ENCODE measurements at places on chromosomes 1 and 21.

GRCh38 chr21:43865540-43866259 lies 677 bp downstream of the AGPAT3 start:
- DNase-seq: peak; percentile 8

- no peak for DNase-seq
Observed at GRCh38 chr1:192038567-192038966, 119.7 kb upstream of the RGS18 start.

GRCh38 chr1:241090798-241091197 lies 266.2 kb downstream of the RGS7 start:
- no peak for DNase-seq

GRCh38 chr1:203765029-203765837 lies at the start of gene LAX1:
Gene LAX1, plus strand, starts transcription at chr1:203765183. Its CDS starts 383 bp downstream, at chr1:203765566.
- DNase-seq: no peak

DNA sequence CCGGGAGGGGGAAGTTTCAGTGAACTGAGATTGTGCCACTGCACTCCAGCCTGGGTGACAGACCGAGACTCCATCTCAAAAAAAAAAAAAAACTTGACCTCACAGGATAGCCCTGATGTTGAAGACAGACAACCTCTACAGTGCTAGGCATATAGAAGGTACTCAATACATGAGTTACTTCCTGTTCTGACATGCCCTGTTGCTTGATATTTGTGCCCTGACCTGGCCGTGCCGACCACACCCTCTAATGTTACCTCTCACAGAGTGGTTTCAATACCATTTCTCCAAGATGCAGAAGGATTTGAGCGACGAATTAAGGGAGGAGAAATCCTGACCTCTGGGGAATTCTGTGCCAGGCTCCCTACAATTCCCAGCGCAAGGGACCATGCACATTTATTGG lies 5.2 kb downstream of the PTAFR start:
- no peak for DNase-seq

- no peak for DNase-seq
Observed at GRCh38 chr1:49252917-49253316, 476.2 kb upstream of the BEND5 start.

DNA sequence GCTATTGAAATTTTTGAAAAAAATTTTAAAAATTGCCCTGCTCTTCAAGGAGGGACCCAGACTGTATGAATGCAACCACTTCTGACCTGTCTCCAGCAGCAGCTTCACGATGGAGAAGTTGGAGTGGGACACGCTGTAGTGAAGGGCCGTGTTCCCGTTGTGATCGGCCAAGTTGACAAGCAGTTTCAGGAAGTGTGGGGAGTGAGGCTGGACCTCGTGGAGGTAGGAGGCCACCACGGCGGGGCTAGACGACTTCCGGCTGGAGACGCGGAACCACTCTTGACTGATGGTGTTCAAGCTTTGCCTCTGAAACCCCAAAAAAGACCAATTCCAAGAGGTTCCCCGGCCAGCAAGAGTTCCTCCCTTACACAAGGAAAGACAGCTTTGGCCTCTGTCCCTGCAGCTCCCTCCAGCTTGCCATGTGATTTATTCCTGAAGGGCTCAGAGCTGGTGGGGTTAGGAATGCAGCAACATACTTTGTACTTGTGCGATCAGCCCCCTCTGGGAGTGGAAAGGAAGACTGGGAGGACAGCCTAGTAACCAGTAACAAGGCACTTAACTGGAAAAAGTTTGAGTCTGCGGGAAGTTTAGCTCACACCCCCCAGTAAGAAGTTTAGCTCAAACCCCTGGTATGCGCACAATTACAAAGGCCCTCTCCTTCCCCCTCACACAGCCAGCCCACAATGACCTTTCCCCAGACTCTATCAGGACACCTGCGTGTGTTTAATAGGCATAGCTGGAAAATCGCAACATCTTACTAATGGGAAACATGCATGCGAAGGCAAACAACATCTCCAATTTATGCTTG lies 56.0 kb downstream of the KANK4 start:
- no peak for DNase-seq

DNA sequence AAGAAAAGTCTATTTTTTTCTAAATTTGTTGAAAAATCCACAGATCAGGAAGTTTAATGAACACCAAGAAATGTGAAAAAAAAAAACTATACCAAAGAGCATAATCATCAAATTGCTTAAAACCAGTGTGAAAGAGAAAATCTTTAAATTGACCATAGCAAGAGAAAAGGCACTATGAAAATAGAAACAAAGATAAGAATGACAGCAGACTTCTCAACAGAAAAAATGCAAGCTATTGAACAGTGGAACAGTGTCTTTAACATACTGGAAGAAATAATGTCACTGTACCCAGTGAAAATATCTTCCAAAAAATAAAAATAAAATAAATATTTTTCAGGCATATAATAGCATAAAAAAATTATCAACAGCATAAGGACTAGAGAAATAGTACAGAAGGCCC lies 243.0 kb upstream of the GJB5 start:
- no peak for DNase-seq

DNA sequence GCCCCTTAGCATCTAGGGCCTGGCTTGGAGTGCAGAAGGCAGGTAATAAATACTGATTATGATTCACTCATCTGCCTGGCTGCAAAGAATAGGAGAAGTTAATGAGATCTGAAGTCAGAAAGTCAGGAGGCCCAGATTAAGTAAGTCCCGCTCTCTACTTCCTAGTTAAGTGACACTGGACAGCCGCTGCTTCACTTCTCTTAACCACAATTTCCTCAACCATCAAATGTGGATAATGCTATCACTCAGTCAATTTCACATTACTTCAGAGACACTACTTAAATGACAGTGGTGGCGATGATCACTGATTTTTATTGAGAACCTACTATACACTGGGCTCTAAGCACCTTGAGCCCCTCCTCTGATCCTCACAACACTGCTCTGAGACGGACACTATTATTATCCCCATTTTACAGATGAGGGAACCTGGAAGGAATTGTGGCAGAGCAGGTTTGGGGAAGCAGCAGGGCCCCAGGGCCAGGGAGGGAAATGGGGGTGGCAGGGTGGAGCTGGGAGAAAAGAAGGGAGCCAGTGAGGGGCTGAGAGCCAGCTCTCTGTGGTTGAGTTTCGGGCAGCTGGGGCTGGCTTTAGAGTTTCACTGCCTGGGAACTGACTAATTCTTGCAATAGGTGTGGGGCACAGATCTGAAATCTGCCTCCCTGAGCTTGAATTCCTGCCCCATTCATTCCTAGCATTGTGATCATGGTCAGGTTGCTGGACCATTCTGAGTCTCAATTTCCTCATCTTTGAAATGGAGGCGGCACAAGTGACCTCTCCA lies 2.4 kb upstream of the E2F2 start:
- DNase-seq: no peak

GRCh38 chr1:67530071-67530470 lies 99.9 kb upstream of the SERBP1 start:
- no peak for DNase-seq

GRCh38 chr1:169933984-169934725 lies 40.5 kb upstream of the SCYL3 start:
- no peak for DNase-seq

GRCh38 chr1:219945795-219946194 lies 17.4 kb upstream of the SLC30A10 start:
- no peak for DNase-seq

DNA sequence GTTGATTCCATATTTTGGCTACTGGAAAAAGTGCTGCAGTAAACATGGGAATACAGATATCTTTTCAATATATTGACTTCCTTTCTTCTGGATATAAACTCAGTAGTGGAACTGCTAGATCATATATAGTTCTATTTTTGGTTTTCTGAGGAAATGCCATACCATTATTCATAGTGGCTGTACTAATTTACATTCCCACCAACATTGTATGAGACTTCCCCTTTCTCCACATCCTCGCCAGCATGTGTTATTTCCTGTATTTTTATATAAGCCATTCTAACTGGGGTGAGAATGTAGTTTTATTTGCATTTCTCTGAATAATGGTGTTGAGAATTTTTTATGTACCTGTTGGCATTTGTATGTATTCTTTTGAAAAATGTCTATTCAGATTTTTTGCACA lies 385.2 kb downstream of the NUF2 start:
- DNase-seq: no peak

DNA sequence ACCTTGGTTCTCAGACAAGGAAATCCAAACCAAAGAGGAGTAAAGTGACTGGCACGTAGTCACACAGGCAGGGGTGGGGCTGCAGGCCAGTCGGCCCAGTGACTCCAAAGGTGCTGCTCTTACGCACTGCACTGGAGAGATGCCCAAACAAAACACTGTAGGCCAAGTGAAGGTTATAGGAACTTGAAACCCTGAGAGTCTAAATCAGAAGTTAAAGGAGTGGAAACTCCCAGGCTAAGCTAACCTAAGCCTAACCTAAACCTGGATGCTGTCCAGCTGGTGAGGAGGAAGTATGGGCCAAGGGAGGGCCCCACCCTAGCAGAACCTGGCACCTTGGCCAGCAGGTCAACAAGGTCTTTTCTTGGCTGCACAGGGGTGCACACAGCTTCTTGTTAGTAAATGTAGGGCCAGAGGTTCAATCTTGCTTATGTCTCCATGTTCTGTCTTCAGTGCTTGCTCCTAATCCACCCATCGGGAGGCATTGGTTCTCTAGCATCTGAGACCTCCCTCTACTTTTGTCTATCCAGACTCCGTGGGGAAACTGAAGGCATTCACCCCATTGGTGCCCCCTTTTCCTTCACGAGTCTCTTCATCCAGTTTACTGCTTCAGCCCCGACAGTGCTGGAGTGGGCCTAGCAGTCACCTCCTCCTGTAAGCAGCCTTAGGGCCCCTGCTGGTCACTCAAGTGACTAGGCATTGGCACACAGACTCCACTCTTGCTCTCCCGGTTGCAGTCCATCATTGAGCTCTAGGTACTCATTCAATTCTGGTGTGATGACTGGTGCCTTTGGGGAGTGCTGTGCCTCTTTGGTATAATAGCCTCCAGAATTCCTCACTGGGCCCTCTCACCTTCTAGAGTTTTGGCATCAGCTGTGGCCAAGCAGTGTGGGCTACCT lies 12.9 kb upstream of the TMEM125 start:
- no peak for DNase-seq

DNA sequence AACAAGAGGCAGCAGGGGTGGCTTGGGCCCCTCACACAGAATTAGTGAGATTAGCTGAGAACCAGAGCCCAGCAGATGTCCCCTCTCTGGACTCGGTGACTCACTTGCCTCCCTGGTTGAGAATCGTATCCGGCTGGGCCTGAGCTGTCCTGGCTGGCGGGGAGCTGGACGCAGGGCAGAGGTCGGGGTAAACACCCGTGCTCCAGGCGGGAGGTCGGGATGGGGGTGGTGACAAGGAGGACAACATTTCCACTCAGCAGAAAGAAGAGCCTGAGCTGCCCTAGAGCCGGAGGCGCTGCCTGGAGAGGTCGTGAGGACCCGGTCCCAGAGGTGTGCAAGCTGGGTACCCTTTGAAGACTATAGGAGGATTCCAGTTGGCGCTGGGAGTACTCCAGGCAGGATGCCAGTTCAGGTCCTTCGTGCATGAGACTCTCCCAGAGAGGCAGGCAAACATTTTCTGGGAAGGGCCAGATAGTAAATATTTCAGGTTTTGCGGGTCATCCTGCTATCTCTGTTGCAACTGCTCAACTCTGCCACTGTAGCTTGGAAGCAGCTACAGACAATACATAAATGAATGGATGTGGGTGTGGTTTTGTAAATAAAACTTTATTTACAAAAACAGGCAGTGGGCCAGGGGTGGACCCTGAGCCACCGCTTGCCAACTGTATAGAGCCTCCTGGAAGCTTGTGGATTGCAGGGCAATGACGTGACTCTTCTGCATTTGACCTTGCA lies 116.8 kb upstream of the WNT4 start:
- DNase-seq: peak; percentile 80

DNA sequence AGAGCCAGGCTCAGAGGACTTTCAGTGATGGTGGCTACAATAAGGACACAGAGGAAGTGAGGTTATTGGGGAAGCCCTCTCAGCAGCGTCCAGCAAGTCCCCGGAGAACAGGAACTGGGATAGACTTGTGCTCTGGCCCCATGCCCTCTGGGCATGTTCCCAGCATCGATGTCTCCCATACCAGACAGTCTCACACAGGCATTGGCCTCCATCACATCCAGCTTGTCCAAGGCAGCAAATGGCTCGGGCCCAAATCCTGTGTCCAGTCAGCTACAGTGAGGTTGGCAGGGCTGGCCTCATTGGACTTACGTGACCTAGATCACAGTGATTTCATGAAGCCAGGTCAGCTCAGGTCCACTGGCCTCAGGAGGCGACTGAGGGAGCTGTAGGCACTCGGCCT lies 19.6 kb upstream of the TMEM54 start:
- no peak for DNase-seq

GRCh38 chr1:17967623-17968255 lies 139.9 kb upstream of the IGSF21 start:
- DNase-seq: no peak

GRCh38 chr1:43238991-43239469 lies 30.8 kb upstream of the TMEM125 start:
- no peak for DNase-seq

DNA sequence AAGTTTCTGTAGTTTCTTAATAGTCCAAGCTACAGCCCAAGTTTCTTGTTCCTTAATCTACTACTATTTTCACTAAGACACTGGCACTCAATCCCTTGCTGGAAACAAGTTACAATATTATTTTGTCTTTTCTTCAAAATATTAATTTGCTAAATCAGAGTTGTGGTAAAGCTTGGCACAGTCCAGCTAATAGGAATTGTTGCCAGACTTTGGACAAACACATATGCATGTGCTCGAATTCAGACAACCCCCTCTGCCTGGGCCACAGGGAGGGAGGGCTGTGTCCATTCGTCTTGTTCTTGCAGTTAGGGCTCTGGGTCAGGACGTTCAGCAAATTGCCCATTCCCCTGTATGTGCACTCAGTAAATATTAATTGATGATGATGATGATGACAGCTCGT lies 103.6 kb downstream of the CNIH3 start:
- no peak for DNase-seq

DNA sequence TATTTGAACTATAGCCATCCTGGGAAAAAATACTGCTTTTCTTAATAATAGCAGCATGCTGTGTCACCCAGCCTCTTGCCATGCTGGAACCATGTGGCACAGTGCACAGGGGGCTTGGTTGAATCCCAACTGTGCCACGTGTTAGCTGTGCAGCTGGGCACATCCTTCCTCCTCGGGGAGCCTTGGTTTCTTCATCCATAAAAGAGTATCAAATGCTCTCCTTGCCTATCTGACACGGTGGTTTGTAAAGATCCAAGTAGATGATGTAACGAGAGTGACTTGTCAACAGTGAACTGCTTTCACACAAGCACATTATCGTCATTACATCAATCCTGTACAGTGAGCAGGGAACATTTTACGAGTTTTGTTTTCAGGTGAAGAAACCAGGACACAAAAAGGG lies 24.4 kb downstream of the VASH2 start:
- DNase-seq: no peak

DNA sequence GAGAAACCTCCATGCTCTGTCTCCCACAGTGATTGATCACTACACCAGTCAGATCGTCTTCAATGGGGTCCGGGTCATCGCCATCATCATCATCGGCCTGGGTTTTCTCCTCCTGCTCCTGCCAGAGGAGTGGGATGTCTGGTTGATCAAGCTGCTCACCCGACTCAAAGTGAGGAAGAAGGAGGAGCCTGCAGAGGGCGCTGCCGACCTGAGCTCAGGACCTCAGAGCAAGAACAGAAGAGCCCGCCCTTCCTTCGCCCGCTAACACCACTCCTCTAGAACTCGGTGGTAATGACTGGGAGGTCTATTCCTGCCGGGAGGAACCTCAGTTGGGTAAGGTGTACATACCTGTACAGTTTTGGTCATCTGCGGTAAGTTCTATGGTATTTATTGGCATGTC lies 50.3 kb upstream of the COA6 start:
- no peak for DNase-seq

Data from NCI-H345 (cell line).